GM23338 (cell line): ENCODE measurements at places on chromosomes 7 and 10.

DNA sequence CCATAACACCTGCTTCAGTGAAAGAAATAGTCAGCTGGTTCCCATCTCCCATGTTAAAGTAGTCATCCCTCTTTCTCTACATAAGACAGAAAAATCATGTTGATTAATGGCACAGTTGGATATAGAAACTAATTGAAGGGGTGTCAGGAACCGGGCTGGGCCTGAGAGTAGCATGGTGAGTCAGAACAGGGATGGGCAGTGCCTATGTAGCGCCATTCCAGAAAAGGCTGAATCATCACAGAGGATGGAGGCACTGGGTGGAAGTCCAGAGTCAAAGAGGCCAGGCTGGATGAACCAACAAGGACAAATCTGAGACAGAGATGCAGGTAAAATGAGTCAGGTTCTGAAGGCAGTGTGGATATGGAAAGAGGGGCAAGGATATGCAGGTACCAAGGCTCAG lies 201.2 kb downstream of the LHFPL3 start:
- no peak for DNase-seq

- no peak for DNase-seq
Measured at GRCh38 chr7:1359051-1359400, 100.2 kb downstream of the MICALL2 start.

GRCh38 chr7:3089493-3089892 lies 45.8 kb upstream of the CARD11 start:
- peak; percentile 89 for DNase-seq

DNA sequence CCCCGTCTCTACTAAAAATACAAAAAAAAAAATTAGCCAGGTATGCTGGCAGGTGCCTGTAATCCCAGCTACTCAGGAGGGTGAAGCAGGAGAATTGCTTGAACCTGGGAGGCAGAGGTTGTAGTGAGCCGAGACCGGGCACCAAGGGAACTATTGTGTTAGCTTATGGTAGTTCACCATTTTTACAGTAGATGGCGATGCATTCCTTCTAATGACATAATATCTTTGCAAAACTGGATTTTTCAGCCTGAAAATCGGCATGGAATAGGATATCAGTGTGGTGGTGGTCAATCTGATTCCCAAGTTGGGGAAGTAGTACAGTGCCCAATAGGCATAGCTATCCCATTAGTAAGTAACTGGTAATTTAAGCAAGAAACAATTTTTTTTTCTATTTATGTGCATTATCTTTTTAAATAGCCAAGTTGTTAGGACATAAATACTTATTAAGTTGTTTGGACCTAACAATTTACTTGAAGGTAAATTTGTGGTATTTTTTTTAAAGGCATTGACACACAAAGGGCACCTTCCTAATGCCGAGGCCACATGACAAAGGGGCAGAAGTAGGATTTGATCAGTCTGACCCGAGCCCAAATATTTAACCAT lies 17.6 kb upstream of the IMPDH1 start:
- peak; percentile 88 for DNase-seq
